ENCODE measurements at places on chromosomes 5 and 9.

GRCh38 chr9:4017749-4018491 lies 281.9 kb downstream of the GLIS3 start:
- no peak for DNase-seq

- no peak for DNase-seq
Observed at GRCh38 chr5:120320626-120321025, 143.5 kb upstream of the PRR16 start.

DNA sequence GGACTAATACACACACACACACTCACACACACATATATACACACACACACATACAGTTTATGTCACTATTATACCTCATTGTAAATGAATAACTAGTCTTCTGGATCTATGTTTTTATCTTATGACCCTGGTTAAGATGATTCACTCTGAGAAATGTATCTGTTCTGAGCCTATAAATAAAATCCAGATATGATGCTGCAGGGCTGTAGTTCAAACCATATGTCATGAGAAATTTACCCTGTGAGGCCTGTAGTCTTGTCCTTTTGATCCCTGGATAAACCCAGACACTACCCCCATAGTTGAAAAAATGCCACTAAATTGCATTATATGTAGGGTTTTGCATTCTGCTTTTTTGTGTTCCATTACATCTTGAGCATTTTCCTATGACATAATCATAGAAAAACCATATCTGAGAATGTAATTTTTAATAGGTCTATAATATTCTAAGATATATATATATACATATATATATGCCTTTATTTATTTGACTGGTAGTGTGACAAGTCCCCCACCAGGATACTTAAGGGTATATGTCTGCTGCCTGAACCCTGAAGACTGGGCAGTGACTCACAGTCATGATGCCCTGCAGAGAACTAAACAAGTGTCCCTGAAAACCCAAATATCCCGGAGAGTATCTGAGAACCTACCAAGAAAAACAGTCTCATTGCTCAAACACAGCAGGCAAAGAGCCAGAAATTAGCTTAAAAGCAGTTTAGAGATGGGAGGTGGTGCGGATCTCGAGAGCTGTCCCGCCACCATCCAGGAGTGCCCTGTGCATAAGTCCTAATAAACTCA lies 18.4 kb upstream of the ALDOB start:
- DNase-seq, result no peak

DNA sequence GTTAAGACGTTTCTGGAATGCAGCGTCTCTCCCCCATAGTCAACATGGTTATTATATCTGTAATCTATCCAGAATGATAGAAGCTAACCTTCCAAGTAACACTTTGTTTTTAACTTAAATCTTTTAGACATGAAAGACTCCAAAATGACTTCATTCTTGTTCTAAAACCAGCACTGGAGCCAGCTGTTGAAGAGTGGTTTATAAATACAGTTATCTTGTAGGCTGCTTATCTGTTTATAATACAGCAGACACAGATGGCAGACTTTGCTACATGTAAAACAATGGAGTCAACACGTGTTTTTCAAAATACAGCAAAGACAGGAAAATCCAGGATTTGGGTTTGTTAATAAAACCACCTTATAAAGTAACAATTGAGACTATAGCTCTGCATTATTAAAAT lies 48.8 kb upstream of the RETREG1 start:
- no peak for DNase-seq

GRCh38 chr9:73347720-73348119 lies 196.1 kb downstream of the ANXA1 start:
- no peak for DNase-seq

DNA sequence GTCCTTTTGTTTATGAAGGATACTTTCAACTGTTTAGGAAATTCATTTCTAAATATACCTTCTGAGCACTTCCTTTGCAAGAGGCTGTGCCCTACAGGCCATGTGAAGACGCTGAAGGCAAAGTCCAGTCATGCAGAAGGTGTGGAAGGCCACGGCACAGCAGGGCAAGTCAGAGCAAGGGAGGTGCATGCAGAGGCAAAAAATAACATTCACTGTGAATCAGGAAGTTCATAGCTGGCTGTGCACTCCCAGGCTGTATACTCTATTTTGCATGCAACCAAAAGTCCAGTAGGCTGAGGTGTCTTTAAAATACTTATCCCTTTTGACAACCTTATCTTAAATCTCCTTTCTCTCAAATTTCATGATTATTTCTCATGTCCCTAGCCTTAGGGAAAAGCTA lies 50.3 kb downstream of the GNAQ start:
- no peak for DNase-seq

DNA sequence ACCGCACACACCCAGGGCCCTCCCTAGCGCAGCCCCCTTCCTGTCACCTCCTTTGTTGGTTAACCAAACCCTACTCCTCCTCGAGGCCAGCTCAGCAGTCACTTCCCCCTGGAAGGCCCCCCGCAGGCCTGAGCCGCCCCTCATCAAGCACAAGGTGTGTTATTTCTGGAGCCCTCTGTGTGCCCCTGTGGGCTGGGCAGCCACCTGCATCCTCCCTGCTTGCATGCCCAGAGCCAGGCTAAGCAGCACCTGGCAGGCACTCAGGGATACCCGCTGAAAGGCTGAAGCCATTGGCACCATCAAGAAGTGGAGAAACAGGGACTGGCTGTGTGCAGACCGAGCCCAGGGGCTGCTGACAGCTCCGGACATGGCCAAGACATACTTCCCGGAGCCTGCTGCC lies 121.8 kb downstream of the ZNF354C start:
- DNase-seq, result no peak

DNA sequence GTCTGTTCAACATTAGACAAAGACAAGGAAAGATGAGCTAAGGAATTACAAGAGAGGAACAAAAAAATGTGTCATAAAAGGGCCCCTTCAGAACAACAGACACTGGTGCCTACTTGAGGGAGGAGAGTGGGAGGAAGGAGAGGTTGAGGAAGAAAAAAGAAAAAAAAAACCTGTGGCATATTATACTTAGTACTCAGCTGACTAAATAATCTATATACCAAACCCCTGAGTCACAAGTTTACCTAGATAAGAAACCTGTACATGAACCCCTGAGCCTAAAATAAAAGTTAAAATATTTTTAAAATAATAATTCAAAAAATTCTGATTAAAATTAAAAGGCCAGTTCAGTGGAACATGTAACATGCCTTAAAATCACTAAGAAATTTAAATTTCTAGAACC lies 107.3 kb downstream of the MTREX start:
- DNase-seq, result no peak

- DNase-seq, result no peak
Observed at GRCh38 chr9:98429613-98430012, 174.2 kb upstream of the TBC1D2 start.

DNA sequence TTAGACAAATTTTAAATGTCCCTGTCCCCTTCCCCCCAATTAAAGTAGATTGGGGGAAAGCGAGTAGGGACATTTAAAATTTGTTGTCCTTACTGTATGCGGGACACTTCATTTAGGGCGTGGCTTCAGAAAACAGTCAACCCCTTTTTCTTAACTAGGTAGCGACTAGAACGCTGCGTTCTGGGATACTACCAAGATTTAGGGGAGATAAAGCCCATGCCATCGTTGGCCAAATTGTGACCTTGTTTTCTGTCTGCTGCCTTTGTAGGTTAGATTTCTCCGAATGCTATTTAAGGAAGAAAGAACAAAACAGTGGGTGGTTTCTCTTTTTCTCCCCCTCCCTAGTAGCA lies 1.2 kb downstream of the CKS2 start:
- DNase-seq, result no peak

- no peak for DNase-seq
Observed at GRCh38 chr5:43648499-43649124, 45.6 kb downstream of the NNT start.

- DNase-seq, result no peak
Observed at GRCh38 chr9:37923796-37924427, 20.0 kb upstream of the SLC25A51 start.

GRCh38 chr9:70852711-70853240 lies 268.6 kb downstream of the TRPM3 start:
- no peak for DNase-seq

DNA sequence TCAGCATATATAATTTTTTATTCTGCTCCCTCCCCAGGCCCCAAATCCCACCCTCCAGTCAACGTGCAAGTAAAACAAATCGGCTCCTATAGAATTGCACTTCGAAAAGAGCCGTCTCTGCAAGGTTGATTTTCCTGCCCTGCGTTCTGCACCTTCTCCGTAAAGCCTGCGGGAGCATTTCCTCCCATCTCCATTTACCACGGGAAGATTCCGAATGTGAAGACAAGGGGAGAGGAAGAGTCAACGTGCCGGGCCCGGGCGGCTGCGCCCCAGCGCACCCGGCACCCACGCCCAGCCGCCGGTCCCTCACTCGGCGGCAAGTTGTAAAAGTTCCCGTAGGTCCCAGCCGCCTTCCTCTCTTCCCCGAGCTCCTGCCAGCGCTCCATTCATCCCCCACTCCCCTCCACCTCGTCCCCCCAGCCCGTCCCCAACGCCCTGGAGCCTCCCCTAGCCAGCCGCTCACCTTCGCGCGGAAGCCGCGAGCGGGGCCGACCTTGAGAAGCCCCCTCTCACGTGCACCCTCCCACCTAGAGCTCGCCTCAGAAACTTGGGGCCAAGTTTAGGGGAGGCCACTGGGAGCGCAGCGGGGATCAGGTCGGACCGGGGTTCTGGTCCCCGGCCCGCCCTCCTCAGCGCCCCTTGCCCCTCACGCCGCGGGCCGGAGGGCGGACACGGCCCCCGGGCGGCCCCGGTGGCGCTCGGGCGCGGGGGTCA lies 431 bp downstream of the BNC2 start:
- DNase-seq, result no peak

GRCh38 chr5:65722575-65723403 lies 784 bp downstream of the NLN start:
- no peak for DNase-seq

DNA sequence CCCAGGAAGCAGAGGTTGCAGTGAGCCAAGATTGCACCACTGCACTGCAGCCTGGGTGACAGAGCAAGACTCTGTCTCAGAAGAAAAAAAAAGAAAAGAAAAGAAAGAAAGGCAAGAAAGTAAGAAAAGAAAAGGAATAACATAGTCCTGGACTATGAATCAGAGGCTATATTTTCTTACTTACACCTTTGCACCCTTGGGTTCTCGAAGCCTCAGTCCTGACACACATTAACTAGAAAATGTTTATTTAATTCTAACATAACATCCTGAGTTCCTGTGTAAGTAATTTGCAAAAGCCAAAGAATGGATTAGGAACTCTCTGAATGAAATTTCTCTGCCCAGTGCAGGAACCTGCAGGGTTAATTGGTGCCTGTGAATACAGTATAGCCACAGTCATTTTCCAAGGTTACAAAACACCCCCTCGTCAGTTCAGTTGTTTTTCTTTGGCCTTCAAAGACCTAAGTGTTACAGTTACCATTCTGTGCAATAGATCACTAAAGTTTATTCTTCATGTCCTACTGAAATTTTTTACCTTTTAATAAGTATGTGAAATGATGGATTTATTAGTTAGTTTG lies 147.6 kb downstream of the SV2C start:
- no peak for DNase-seq

- DNase-seq, result no peak
Observed at GRCh38 chr5:146248561-146248960, 45.2 kb downstream of the RBM27 start.

GRCh38 chr5:169542811-169543210 lies 40.8 kb upstream of the SPDL1 start:
- DNase-seq, result no peak

DNA sequence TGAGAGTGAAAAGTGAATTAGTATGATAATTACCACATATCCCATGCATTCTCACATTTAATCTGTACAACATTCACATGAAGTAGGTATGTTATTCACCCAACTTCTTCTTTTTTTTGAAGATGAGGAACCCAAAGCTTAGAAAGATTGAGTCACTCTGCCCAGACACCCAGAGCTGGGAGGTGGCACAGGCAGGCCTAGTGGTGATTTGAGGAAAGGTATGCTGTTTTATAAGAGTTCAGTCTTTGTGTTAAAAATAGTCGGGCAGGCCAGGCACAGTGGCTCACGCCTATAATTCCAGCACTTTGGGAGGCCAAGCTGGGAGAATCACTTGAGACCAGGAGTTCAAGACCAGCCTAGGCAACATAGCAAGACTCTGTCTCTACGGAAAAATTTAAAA lies 285.3 kb downstream of the NR3C1 start:
- DNase-seq, result no peak

DNA sequence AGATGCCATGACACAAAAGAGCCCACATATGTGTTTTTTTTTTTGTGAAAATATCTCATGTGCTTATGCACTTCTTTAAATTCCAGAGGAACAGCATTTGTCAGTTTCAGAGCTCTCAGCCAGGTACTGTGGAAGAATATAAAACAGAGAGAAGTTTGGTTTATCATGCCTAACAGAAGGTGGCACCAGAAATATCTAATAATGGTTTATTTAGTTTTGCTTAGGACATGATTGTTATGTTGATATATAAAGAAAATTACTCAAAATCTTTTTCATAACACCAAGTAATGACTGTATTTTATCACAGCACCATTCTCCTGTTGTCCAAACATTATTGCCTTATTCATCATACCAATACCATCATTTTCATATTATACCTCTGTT lies 455.6 kb upstream of the ACTBL2 start:
- no peak for DNase-seq

DNA sequence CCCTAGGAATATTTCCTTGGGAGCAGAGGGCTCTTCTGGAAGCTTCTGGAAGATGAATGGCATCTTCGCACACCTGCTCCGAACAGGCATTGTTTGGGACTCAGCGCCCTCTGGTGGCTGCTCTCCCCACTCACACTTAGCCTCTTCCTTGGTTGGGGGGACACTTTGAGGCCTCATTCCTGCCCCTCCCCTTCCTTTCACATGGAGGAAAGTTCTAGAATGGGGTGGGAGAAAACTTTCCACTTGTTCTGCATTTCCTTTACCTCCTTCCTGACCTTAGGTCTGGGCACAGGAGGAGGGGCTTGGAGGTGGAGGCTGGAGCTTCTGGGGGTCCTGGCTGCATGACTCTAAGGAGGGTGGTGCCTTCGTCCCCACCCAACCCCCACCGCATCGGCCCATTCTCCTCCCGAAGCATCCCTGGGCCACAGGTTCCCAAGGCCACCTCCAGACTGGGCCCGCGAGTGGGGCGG lies 19.3 kb upstream of the SMIM32 start:
- DNase-seq, result no peak

- no peak for DNase-seq
Observed at GRCh38 chr9:135787776-135788575, 86.0 kb downstream of the KCNT1 start.

GRCh38 chr9:35741740-35742139 lies 7.3 kb downstream of the GBA2 start:
- DNase-seq, result no peak

DNA sequence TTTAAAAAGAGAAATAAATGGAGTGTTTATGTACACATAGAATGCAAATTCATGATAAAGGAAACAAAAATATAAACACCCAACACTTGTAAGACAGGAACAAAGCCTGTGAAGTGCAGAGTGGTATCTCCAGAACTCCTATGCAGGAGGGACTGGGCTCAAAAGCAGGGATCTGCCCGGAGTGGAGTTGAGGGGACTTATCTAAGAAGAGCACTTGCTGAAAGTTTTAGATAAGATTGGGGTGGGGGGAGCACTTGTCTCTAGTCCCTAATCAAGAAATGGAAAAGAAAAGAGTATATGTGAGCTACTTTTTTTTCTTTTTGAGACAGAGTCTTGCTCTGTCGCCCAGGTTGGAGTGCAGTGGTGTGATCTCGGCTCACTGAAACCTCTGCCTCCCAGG lies 840.4 kb downstream of the MAT2B start:
- DNase-seq, result no peak

GRCh38 chr5:138979684-138980280 lies 104.6 kb upstream of the LRRTM2 start:
- DNase-seq, result no peak
